ENCODE measurements at places on chromosomes 4 and X.

DNA sequence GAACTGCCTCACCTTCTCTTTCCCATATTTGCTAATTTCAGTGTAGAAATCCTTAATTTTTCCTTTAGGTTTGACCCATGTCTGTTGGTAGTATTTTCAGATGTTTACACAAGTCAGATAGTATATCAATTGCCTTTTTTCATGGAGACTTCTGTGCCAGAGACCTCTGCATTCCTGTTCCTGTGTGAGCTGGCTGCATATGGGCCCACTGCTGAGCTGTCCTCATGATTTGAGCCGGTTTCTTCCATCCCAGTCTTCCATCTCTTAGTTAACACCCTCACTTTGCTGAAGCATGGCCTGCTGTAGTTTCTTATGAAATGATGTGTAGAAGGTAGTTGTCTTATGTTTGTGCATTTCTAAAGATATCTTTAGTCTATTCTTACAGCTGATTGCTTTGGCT is 40.0 kb downstream of the CDS1 start:
- DNase-seq, result no peak

DNA sequence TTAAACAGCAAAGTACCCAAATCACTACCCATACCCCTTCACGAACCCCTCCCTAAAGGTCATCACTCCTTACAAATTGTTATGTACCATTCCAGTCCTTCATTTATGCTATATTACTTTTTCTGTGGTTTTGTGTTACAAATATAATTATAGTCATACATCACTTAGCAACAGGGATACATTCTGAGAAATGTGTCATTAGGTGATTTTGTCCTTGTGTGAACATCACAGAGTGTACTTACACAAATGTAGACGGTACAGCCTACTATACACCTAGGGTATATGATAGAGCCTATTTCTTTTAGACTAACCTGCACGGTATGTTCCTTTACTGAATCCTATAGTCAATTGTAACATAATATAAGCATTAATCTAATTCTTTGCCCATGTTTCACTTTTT is 61.9 kb downstream of the ASB9 start:
- no peak for DNase-seq

- DNase-seq, result no peak
Measured at GRCh38 chr4:184784628-184785257, 41.0 kb downstream of the ACSL1 start.

GRCh38 chr4:5192678-5193077 is 141.4 kb downstream of the STK32B start:
- no peak for DNase-seq

DNA sequence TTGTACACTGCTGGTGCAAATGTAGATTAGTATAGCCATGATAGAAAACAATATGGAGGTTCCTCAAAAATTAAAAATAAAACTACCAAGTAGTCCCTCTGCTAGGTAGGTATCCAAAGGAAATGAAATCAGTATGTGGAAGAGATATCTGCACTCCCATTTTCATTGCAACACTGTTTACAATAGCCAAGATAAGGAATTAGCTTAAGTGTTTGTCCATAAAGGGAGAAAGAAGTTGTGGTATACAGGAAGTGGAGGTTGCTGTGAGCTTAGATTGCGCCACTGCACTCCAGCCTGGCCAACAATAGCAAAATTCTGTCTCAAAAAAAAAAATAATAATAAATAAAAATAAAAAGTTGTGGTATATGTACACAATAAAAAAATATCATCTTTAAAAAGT is 325.0 kb upstream of the EMCN start:
- no peak for DNase-seq

DNA sequence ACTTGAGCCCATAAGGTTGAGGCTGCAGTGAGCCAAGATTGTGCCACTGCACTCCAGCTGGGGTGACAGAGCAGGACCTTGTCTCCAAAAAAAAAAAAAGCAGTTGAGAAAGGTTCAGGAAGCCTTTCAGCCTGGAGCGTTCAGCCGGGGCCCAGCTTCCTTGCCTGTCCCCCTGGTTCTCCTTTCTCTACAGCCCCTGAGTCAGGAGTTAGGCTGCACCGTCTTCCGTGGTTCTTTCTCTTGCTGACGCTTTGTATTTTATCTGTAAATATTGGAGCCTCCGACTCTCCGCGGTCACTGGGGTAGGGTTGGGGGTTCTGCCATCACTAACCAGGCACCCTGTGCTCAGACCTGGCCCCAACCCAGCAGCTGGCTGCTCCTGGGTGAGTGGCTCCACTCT is 13.8 kb upstream of the UVSSA start:
- no peak for DNase-seq

- no peak for DNase-seq
Measured at GRCh38 chr4:3522326-3522640, 9.9 kb downstream of the LRPAP1 start.

GRCh38 chr4:109321232-109321631 is 18.8 kb upstream of the COL25A1 start:
- DNase-seq, result no peak

DNA sequence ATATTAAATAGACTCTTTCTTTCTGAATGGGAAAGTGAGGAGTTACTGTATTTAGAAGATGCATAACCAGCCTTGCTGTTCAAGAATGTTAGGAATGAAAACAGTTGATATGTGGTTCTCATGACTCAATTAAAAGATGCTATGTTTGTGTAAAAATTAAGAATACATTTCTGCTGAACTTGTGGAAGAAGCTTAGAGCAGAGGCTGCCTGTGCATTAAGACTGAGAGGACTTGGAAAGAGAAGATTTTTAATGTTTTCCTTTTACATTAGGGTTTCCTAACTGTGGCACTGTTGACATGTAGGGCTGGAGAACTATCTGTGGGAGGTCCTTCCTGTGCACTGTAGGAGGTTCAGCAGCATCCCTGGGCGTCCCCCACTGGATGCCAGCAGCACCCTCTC is 137.7 kb downstream of the GPR143 start:
- DNase-seq, result no peak

GRCh38 chrX:122047261-122047660 is 999.9 kb downstream of the GLUD2 start:
- no peak for DNase-seq

Measured in activated CD4-positive, alpha-beta T cell treated with anti-CD3 and anti-CD28 coated beads for 4 hours (primary cell).